ENCODE measurements at places on chromosomes 12 and 14.

DNA sequence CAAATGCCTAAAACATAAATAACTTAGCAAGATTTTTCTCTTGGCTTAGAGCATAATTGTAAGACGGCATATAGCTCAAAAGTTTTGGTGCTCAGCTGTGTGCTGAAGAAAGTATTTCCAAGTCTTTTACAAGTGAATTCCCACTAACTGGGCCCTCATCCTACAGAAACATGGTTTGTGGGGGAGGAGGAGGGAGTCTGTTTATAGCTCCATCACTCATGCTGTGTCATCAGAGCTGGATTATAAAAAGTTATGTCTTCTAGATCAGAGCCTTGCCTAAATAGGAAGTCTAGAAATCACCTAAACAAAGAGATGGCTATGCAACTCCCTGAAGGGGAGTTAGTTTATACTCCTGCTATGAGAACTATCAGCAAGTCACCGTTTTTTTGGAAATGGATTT lies 65.9 kb upstream of the OTOGL start:
- peak; percentile 86 for DNase-seq

GRCh38 chr12:90924406-90924805 lies 30.6 kb downstream of the CCER1 start:
- no peak for DNase-seq

DNA sequence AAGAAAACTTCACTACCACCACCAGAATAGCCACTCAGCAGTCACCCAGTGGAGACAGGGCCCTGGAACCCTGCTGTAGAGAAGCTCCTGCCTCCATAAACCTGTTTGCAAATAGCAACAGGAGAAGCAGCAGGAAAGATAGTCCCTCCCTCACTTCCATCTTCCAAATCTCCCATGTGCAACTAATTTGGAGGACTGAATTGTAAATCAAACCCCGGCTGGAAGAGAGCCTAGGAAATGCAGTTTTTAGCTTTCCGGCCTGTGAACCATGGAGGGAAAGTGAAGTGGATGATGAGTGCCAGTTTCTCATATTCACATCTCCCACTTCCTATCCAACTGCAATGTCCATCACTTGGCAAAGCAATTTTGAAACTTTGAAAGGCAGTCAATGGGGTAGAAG lies 167.2 kb upstream of the FRMD6 start:
- no peak for DNase-seq

- peak; percentile 34 for DNase-seq
Observed at GRCh38 chr12:43151441-43151981, 400.5 kb downstream of the ADAMTS20 start.

DNA sequence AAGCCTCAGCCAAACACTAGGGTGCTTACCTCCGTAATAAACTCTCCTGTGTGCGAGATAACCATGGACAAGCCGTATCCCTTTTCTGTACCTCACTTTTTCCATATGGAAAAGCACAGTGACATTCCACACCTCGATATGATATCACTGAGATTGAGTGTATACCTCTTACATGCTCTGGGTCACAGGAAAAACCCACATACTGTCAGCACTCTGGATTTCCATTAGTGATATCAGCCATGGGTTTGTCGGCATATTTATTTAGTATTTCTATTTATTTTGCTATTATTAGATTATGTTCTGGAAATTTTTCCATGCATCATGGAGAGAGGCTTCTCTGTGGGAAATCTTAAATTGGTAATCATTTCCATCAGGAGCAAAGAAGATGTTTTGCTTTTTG lies 28.0 kb upstream of the DAAM1 start:
- no peak for DNase-seq

DNA sequence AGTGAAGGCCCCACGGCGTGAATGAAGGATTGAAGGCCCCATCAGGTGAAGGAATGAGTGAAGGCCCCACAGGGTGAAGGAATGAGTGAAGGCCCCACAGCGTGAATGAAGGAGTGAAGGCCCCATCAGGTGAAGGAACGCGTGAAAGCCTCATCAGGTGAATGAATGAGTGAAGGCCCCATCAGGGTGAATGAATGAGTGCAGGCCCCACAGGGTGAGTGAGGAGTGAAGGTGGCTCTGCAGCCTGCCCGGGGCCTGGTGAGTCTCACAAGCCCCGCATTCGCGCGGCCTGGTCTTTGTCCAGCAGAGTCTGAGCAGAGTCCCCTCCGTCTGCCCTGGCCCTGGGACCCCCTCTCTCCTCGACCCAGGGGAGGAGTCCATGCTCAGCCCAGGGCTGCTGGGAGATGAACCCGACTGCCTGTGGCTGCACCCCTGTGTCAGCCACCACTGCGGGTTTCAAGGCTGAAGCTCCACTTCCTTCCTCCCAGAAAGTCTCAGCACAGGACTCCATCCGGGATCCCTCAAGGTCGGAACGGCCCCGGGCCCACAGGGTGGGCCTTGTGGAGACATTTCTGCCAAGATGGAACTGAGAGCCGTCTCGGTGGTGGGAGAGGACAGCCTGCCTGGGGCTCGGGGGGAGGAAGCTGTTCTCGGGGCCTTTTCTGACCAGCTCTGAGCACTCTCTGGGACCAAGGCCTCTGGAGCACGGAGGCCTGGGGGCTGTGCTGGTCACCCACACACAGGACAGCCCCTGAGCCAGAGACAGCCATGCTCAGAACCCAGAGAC lies 37.4 kb upstream of the TMEM179 start:
- DNase-seq: no peak

GRCh38 chr14:86654558-86655184 lies 1124.7 kb downstream of the FLRT2 start:
- DNase-seq: peak; percentile 1

GRCh38 chr12:91033251-91033650 lies 24.6 kb downstream of the KERA start:
- no peak for DNase-seq

DNA sequence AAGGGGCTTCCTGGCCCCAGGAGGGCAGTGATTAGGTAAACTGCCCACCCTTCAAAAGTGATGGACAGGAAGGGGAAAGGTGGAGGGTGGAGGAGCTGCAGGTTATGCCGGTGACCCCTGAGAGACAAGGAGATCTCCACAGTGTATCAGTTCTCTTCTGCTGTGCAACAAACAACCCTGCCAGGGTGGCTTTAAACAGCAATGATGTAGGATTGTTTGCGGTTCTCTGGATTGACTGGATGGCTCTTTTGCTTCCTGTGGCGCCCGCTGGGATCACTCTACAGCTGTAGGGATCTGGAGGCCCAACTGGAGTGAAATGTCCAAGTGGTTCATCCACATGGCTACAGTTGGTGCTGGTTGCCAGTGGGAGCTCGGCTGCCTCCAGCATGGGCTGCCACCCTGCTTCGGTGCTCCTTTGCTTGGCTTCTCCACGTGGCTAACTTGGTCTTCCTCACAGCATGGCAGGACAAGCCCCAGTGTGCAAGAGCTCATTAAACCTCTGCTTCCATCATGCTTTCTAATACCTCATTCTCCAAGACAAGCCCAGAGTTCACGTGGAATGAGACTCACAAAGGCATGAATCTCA lies 8.6 kb upstream of the ANKRD9 start:
- no peak for DNase-seq

DNA sequence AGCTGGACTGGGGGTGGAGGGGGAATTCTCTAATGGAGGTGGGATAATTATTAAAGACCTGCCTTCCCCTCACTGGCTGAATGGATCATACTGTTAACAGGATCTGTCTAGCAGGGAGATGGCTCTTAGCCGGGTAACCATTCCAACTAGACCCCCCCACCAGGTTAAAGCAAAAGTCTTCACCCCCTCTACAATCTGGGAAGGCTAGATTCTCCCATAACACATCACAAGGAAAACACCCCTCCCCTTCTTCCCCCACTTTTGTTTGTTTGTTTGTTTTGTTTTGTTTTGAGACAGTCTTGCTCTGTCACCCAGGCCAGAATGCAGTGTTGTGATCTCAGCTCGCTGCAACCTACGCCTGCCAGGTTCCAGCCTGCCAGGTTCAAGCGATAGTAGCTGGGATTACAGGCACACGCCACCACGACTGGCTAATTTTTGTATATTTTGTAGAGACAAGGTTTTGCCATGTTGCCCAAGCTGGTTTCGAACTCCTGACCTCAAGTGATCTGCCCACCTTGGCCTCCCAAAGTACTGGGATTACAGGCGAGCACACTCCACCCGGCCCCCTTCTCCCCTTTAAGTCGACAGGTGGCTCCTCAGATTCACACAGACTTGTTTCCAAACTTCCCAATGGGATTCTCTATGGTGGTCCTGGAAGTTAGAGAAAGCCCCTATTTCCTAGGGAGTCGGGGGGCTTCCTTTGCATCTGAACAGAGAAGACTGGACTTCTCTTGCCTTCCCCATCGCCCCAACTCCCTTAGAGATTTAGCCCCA lies 3.5 kb upstream of the BAZ2A start:
- no peak for DNase-seq

DNA sequence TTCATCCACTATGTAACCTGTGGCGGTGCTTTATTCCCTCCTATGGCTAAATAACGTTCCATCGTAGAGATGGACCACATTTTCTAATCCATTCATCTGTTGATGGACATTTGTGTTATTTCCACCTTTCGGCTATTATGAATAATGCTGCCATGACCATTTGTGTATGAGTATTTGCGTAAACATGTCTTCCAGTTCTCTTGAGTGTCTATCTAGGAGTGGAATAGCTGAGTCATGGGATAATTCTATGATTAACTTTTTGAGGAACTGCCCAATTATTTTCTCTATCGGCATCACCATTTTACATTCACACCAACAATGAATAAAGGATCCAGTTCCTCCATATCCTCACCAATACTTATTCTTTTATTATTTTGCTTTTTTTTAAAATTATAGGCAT lies 261.9 kb upstream of the SFSWAP start:
- no peak for DNase-seq

DNA sequence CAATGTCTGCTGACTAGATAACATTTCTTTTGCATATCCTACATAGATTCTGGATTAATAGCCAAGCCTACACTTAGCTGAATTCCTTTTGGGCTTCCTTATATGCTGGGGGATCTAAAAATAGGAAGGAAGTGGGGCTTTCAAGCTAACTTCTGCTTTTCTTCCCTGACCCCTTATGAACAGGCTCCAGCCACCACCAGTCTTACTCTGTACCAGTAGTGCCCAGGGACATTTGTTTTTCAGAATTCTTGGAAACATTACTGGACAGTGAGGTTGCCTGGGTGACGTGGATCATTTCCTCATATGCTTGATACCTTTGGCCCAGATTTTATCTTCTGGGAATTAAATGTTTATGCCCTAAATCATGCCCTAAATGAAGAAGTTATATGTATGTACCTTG lies 55.9 kb upstream of the SRRM4 start:
- DNase-seq: no peak

DNA sequence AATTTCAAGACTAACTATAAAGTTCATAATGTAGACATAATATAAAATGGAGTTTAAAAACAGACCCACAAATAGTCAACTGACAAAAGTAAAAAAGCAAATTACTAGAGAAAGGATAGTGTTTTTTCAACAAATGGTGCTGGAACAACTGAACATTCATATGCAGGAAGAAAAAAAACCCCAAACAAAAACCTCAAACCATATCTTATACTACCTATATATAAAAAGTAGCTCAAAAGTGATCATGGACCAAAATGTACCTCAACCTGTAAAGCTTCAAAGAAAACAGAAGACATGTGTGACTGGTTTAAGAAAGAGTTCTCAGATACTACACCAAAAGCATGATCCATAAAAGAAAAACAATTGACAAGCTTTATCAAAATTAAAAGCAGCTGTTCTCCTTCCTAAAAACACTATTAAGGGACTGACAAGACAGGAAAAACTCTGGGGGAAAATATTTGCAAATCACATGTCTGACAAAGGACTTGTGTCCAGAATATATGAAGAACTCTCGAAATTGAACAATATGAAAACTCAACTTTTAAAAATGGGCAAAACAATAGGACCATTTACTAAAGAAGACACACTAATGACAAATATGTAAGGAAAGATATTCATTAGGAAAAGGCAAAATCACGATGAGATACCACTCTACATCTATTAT lies 22.7 kb upstream of the ARID4A start:
- no peak for DNase-seq

GRCh38 chr12:26744697-26745440 lies 88.1 kb downstream of the ITPR2 start:
- no peak for DNase-seq
